ENCODE measurements at places on chromosomes 4 and X.
A peak's percentile ranks its signal among the peaks of the same experiment; 100 is the strongest.

- DNase-seq = no peak
These were observed 80.5 kb downstream of the HNRNPD start for GRCh38 chr4:82293304-82293703.

DNA sequence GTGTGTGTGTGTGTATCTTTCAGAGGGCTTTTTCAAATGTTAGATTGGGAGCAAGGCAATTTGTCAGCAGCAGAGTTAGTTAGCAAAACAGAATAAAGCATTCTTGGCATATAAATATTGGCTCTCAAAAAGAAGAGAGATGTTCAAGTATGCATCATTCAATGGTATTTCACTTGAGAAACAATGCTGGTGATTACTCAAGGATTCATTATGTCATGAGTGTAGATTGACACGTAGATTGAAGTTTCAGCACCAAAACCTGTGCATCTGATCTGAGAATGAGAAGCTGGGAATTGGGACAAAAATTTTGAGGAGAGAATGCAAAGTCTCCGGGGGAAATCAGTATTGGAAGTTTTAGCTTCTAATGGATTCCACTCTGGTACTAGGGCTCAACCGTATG lies 241.4 kb downstream of the FRMPD4 start:
- DNase-seq = no peak

DNA sequence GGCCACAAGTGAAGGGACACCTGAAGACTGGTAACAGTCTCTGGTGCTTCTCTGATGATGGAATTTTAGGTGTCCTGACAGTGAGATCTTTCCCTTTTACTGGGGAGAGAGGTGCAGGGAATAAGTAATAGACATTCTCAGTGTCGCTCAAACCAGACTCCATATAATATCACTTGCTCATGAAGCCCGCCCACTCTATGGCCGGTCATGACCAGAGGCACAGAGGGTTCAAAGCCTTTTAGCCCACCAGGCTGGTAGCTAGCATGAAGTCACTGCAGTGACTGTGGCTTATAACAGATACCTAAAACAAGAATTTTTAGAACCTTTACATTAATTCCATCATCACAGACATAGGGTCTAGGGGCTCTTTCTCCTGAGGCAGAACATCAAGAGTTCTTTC lies 2.9 kb downstream of the CD40LG start:
- DNase-seq = no peak

DNA sequence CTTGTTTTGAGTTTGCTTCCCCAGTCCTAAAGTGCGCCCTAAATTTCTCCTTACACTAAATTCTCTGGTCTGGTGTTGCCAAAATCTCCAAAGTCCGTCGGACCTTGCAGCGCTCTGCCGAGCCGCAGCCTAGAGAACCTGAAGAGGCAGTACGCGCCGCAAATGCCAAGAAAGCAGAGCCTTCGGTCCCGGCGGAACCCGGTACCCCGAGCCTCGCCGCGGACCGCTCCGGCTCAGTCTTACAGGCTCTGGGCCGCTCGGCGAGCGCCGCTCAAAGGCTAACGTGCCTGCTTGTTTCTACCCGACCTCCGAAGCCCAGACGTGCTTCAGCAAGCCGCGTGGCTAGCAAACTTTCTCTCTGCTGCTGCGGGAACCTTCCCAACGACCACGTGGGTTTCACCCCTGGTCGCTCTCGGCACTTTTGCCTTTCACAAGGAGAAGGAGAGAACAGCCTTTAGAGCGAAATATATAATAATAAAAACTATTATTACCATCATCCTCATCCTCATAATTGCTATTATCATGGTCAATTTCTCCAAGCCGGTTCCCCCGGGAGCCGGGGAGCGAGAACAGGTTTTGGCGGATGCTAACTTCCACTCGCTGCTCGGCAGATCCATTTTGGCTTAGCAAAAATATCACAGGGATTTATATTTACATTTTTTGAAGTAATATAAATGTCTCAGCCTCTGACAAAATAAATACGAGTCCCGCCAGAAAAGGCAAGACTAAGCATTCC lies 2.2 kb upstream of the HTR2C start:
- DNase-seq = no peak

GRCh38 chrX:135541351-135541750 lies 20.9 kb downstream of the INTS6L start:
- DNase-seq = no peak

DNA sequence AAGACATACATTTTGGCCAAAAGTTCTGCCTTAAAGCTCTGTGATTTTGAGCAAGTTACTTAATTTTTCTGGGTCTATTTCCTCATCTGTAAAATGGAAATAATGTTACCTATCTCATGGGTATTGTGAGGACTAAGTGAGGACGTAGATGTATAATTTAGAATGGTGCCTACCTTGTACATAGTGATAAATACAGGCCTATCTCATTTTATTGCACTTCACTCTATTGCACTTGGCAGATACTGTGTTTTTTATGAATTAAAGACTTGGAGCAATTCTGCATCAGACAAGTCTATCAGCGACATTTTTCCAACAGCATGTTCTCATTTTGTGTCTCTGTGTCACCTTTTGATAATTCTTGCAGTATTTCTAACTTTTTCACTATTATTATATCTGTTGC lies 50.9 kb upstream of the RAB9B start:
- DNase-seq = no peak

GRCh38 chr4:132266374-132266773 lies 882.7 kb upstream of the PCDH10 start:
- no peak for DNase-seq

DNA sequence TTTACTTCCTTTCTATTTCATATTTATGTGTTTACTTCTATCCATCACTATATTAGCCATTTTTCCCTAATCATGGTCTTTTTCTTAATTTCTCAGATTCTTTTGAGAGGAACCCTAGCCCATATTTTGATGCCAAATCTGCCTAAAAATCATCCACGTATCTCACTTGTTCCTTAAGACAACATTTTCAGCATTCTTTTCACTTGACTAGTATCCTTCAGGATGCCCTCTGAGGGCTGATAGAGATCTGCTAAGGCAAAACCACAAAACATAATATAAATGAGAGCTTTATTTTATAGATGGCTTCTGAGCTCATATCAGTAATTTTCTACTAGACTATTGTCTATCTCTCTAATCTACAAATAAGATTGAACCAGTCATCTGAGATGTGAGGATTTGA lies 341.9 kb downstream of the GPM6A start:
- DNase-seq = no peak

DNA sequence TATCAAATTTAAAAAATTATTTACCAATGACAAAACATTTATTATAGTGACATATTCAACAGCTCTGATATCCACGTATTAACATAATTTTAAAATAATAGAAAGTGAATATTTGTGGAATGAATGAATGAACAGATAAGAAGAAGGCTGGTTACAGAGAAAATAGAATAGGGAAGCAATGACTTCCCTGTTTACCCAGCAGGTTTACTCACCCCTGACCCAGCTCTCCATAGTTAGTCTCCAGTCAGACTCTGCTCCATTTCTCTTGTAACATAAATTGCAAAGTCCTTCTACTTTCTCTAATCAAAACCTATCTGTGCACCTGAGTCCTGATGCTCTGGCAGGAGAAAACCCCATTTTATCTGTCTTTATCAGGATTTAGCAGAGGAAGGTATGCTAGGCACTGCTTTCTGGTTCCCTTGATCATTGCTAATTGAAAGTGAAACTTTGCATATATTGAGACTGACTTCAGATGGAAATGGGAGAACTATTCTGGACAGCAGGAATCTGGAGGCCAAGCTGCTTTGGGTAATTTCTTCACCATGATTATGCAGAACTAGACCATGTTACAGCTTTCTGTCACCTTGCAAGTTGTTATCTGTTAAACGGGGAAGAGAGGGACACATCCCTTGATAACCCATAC lies 363.0 kb downstream of the FAT4 start:
- no peak for DNase-seq

DNA sequence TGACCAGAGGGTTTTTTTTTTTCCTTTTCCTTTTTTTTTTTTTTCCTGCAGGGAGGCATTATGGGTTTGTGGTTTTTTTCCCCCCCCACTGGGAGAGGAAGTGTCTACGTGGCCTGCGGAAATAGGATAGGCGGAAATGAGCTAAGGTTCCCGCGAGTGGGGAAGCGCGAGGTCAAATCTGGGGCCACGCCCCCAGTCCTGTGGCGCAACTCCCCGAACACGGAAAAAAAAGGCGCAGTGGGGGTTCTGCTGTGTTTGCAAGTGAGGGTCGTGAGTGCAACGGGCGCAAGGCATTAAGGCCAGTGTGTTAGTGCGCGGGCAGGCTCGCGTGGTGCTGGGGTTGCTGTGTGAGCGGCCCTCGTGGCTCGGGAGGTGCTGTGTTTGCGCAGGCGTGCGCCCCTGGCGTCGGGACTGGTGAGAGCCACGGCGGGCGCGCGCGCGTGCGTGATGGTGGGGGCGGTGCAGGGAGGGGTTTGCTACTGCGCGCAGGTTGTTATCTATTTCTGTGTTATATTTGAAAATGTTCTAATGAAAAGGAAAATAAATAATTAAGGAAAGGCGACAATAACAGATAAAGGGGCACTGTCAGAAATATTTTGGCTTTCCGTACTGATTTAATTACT lies 685 bp upstream of the MORF4L2 start:
- peak; percentile 71 for DNase-seq

DNA sequence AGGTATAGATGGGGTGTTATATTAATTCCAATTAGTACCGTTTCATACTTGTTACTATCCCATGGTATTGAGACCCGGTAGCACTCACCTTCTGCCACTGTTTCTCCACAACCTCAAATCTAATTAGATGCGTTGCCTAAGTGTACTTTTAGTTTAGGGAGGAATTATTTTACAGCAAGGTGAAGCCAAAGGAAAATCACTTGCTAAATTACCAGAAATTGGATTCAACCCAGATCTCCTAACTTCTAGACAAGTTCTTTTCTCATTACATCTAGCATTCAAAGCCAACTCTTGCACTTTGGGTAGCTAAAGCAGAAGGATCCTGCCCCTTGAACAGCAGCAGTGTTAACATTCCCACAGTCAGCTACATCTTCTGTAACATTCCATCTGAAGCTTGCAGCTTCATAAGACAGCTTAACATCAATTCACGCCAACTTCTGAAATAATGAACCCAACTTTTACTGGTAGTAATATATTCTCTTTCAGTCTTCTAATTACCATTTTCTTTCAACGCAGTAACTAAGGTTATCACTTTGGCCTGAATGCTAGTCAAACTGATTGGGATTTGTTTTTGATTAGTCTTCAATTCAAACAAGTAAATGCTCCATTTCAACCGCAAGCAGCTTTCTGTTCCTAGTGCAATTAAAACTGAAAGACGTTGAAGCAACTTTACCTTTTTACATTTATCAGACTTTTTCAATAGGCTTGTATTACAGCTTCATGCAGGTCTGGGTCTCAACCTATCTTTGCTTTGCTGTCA lies 934 bp upstream of the SEC31A start:
- no peak for DNase-seq
